Type B pancreatic cell (in vitro differentiated cells): ENCODE measurements at places on chromosomes 5 and 9.

GRCh38 chr9:78775211-78775610 is 478.3 kb downstream of the PSAT1 start:
- no peak for DNase-seq

DNA sequence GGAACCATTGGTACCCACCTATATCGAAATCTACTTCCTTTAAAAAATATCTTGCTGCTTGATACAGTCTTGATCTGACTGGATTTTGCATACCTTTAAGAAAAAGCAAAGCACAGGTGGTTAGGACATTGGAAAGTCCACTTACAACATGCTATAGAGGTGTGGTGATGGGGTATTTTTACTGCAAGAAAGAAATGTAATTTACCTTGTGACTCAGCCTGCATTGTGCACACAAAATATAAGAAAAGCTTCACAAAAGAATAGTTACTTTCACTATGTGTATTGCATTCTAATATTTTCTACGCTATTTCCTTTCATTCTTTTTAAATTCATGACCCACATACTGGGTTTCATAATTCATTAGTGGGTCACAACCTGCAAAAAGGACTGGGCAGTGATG is 236.2 kb upstream of the RASEF start:
- DNase-seq, result no peak

DNA sequence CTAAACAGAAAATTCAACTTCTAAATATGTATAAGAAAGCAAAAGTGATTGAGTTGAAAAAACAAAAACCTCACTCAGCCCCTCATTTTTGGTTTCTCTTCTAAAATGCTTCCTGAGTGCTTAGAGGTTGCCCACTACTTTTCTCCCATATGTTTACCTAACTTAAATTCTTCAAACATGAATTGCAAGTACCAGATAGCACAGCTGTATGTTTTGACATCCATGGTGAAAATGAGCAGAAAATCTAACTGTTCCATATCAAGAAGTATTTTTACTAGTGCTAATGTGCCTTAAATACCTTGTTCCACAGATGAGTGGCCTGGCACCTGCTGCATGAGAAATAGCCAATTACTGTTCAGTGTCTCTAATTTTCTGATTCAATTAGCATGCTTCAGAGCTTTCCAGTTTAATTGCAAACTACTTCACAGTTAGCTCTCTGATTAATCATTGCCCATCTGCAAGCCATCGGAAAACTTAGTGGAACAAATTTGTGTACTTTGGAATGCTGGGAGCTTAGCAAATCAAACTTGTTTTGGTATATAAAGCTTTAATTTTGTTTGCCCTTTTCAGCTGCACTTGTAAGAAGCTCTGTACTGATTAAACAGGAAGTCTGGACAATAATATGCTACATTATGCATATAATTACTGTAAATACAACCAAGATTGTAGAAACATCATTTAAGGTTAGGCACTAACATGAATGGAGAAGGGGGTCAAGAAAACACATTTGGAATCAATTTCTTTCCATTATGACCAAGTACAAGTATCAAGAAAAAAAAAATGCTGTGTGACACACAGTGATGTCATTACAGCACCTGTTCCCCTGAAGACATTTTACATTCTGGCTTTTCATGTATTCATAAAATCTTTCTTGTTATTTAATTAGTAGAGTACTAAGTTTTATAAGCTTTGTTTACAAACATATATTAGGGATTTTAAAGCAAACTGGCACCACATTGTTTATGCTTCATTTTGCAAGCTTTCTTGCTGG is 65.6 kb downstream of the POU5F2 start:
- no peak for DNase-seq

DNA sequence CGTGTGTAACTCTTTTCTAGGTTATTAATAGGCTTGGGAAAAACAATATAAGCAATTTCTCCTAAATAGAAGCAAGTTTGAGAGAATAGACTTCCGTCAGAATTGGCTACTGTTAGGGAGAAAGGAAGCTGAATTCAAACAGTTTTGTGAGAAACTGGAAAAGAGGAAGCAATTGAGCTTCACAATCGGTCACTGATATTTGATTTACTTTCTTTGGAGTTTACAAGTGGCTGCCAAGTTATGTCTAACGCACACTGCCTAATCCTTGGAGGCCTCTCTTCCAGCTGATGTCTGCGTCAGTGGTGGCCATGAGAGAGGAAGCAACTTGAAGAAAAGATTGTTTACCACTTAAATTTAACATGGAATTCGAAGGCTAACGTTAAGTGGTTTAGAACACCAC is 319.5 kb downstream of the ADGRV1 start:
- no peak for DNase-seq

DNA sequence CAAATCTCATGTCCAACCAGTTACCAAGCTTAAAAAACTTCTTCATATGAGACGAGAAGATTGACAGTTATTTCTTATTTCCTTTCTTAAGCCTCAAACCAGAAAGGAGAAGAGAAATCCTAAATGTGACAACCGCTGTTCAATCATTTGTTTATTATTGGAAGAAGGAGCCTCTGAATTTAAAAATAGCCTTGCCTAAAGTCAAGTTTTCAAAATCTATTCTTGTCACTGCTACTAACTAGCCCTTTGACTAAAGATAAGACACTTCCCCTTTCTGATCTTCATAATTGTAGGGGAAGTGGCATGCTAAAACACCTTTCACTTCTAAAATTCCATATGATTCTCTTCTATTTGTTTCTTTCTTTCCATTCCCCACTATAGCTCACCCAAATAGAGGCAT is 106.2 kb upstream of the EMB start:
- no peak for DNase-seq

- no peak for DNase-seq
These were observed 114.4 kb upstream of the LIFR start for GRCh38 chr5:38670878-38671277.

- DNase-seq, result no peak
These were observed 4.1 kb upstream of the OLFM1 start for GRCh38 chr9:135083241-135083810.

GRCh38 chr9:94913550-94913949 is 187.1 kb downstream of the AOPEP start:
- no peak for DNase-seq

DNA sequence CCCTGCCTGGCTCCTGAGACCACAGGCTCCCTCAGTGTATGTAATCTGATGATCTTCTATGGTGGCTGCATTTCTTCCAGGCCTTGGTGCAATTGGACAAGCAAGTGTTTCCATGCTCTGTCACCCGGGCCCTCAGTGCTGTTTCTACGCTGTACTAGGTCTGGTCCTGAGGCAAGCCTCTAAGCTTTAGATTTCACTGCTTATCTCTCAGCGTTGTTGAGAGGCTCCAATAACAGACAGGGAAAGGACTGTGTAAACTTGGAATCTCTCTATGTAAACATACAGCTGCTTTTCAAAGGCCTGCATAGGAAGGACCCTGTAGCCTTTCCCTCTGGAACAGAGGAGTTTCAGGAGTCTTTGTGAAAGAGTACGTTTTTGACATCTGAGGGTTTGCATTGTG is 38.6 kb upstream of the NFIB start:
- DNase-seq, result no peak

DNA sequence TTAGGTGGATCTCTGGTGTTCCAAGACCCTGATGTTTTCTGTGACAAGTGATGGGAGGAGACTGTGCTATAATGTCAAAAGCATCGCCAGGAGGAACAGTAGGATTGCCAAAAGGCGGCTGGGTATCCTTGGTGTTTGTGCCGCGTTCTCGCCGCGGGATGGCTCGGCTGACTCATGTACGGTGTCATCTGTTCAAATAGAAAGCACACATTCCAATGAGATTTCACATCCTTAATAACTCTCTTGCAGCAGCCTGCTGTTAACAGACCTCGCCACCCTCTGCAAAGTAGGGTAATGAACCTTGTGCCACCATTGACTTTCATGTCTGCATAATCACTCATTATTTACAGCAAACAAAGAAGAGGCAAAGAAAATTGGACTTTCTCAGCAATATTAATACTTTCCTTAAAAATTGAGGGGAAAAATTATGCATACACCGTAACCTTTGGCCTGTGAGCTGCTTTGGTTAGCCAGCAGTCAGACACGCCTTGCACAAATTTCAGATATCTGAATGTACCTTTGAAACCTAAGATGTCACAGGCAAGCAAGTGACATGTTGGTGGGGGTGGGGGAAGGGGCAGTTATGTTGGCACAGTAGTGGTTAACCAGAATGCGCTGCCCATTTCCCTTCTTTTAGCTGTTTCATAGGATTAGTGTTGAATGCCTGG is 289.4 kb downstream of the EFNA5 start:
- no peak for DNase-seq

- DNase-seq, result no peak
These were observed 8.8 kb upstream of the LCP2 start for GRCh38 chr5:170306381-170306831.

GRCh38 chr9:93133681-93134014 is 403 bp downstream of the NINJ1 start:
- DNase-seq, result peak; percentile 79

GRCh38 chr9:29211580-29212396 is 1638.5 kb upstream of the C9orf72 start:
- DNase-seq, result peak; percentile 80

GRCh38 chr5:168553377-168554130 is 24.4 kb downstream of the FBLL1 start:
- DNase-seq, result no peak

DNA sequence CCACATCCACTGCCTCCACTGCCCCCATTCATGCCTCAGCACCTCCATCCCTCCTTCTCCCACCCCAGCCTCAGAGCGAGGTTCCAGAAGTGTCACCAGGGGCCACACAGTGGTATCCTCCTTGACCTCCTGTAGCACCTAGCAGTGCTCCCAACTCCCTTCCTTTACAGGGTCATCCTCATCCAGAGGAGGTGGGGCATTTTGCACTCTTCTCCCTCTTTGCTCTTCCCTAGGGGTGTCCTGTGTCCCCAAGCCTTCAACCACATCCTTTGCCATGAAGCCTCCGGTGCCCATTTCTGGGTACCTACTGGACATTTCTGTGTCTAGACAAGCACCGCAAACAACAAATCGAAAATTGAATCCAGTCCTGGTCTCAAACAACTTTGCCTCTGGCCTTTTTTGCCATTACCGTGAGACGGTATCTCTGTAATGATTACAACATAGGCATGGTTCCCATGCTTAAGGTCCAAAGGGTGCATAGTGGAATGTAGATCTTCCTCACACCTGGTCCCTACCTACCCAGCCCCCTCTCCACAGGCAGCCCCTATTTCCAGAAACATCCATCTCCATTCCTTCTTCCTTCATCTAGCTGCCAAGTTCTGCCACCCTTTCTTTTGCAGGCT is 17.6 kb downstream of the WWC1 start:
- no peak for DNase-seq

GRCh38 chr5:54556141-54556540 is 38.6 kb downstream of the SNX18 start:
- DNase-seq, result no peak

DNA sequence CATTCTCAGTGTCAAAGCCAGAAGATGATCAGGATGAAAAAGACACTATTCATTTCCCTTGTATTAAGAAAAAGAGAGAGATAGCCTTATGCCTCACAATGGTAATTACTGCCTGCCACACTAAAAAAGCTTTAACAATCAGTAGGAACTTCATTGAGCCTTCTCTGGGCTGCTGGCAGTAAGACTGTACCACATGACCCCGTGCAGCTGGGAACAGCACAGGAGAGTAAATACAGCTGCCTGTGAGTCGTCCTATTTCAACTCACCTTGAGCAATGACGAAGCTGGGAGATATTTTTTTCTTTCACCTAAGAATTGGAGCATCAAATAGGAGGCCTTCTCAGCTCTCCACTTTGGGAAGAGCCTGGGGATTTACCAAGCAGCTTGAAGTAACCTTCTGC is 316.3 kb downstream of the GABRB2 start:
- DNase-seq, result no peak

GRCh38 chr5:180466316-180466715 is 27.9 kb upstream of the CNOT6 start:
- DNase-seq, result no peak

- DNase-seq, result no peak
These were observed 69.7 kb downstream of the GCNT1 start for GRCh38 chr9:76528642-76529190.

GRCh38 chr9:18705796-18706392 is 231.9 kb downstream of the ADAMTSL1 start:
- no peak for DNase-seq

- no peak for DNase-seq
These were observed 284.5 kb downstream of the SPOCK1 start for GRCh38 chr5:137214446-137215189.

DNA sequence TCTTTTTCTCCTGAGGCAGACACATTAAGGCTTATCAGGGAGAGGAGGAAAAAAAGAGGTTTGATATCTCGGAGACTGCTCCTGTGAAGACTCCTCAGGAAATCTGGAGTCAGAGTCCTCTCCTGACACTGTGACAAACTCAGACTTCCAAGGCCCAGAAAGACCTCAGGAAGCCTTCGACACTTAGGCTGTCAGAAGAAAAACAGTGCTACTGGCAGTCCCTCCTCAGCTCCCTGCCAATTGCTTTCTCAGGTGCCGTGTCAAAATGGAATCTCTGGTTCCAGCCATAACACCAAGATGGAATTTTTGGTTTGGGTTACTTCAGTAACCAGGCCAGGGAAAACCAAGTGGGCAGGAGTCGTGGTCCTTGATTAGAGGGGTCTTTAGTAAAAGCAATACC is 4.1 kb downstream of the STK10 start:
- DNase-seq, result no peak

DNA sequence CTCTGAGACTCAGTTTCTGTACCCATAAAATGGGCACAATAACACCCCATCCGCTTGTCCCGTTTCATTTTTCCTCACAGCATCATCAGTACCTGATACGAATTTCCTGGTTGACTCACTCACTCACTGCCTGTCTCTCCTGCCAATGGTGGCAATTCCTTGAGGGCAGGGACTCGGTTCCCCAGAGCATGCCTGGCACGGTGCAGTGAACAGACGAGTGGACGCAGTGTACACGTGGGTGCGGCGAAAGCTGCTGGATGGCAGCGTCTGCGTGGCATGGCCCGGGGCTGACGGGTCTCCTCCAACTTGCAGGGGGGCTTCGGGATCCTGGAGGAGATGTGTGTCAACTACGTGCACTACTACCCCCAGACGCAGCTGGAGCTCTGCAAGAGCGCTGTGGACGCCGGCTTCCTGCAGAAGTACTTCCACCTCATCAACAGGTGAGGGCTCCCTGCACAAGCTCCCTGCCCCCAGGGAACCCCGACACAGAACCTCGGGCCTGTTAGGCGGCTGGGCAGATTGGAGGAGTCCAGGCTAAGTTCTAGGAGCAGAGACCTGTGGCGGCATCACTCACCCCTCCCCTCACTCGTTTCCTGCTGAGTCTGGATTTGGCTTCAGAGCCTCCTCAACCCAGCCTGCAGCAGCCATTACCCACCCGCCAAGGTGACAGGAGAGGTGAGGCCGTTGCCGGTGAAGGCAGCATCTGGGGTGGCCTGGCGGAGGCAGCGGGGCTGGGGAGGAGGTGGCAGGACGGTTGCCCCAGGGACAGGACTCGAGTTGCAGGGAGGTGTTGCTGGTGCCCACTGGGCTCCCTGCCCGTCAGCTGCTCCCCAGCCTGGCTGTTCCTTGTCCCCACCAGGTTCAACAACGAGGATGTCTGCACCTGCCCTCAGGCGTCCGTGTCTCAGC is 20.3 kb downstream of the DBH start:
- DNase-seq, result no peak

- DNase-seq, result no peak
These were observed at the start of gene PCDHB9 for GRCh38 chr5:141186897-141187512. Gene PCDHB9 (plus strand): TSS chr5:141187161. CDS start chr5:141187319, 158 bp downstream.

GRCh38 chr9:113958556-113958955 is 82.4 kb downstream of the ZNF618 start:
- no peak for DNase-seq

GRCh38 chr5:146398826-146399225 is 48.3 kb upstream of the TCERG1 start:
- DNase-seq, result no peak
